D341Med (cell line): ENCODE measurements at places on chromosomes 12 and 14.

DNA sequence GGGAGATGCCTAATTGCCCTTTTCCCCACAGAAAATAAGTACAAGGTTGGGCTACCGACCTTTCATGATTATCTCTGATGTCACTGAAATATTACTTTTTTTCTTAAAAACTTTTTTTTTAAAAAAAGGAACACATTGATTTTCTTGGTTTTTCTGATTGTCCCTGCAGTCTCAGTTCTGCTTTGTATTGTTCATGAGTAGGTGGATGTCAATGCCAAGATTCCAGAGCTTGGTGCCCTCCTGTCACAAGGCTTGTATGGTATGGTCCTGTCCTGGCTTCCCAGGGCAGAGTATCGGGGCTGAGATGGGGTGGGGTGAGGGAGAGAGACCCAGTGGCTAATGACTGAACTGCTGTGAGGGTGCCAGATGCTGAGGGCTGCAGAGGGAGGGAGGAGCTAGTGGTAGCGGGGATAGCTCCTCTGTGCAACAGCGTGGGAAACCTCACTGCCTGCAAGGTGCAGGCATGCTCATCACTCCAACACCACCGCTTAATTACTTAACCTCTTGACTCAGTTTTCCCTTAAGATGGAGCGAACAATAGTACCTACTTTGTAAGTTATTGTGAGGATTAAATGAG, 4.4 kb upstream of the CTDSP2 start:
- DNase-seq = no peak

DNA sequence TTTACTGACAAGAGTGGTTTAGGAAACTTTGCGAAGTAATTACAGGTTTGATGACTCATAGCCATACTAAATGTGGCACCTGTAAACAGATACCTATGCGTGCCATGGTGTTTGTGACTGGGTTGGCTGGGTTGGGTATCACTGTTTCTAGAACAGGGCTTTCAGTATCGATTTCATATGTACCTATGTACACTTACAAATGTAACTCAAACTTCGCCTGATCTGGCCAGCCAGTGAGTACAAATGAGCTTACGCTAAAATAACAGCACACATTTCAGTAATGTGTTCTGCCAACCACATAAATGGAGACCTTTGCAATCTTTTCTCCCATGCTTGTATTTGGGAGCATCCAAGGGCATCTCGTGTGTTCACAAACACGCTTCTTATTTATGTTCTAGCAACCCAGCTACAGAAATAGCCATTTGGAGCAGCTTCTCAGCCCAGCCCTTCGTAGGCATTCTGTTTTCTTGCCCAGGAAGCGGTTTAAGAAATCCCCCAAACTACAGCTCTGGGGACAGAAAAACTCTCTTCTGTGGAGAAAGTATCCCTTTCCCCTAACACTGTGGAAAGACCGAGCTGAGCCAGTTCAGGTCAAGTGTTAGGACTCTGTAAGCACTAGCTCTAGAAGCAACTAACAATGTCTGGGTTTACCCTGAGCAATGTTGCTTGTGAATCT, 42.3 kb upstream of the MDM1 start:
- no peak for DNase-seq

DNA sequence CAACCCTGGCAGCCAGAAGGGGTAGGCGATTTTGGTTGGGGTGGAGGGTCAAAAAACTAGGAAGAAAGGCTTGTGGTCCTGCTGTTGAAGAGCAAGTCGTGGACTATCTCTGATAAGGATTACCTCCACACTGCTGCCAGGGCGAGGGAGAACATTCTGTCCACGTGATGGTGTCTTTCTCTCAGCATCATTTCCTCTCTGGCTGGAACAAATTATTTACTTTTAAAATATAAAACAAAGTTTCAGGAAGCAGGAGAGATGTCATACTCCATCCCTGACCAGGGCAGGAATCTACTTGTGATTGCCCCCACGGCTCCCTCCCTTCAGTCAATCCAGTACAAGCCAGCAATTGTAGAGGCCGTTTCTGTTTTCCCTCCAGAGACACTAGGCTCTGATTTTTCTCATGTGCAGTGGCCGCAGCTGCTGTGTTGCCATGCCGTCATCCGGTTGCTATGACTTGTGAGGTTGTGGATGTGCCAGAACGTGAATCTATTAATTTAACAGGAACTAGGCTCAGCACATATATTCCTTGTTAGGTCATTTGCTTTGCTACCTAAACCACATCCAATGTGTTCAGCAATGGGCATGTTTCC, 61.5 kb upstream of the PTGR2 start:
- no peak for DNase-seq

DNA sequence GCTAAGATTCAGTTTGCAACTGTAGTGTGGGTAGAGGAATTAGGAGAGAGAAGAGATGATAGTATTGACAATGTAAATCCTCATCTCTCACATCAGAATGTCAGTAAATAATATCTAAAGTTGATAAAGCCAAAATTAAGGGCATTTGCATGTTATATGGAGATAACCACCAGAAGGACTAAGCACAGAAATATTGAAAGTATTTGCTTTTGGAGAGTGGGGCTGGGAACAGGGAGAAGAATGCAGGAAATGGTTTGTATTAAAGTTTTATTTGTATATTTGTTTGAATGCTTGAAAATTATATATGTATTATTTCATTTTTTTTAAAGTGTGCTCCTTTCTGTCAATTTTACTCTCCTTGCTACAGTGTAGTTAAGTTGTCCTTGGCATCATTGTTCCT, 491.4 kb downstream of the APAF1 start:
- no peak for DNase-seq

DNA sequence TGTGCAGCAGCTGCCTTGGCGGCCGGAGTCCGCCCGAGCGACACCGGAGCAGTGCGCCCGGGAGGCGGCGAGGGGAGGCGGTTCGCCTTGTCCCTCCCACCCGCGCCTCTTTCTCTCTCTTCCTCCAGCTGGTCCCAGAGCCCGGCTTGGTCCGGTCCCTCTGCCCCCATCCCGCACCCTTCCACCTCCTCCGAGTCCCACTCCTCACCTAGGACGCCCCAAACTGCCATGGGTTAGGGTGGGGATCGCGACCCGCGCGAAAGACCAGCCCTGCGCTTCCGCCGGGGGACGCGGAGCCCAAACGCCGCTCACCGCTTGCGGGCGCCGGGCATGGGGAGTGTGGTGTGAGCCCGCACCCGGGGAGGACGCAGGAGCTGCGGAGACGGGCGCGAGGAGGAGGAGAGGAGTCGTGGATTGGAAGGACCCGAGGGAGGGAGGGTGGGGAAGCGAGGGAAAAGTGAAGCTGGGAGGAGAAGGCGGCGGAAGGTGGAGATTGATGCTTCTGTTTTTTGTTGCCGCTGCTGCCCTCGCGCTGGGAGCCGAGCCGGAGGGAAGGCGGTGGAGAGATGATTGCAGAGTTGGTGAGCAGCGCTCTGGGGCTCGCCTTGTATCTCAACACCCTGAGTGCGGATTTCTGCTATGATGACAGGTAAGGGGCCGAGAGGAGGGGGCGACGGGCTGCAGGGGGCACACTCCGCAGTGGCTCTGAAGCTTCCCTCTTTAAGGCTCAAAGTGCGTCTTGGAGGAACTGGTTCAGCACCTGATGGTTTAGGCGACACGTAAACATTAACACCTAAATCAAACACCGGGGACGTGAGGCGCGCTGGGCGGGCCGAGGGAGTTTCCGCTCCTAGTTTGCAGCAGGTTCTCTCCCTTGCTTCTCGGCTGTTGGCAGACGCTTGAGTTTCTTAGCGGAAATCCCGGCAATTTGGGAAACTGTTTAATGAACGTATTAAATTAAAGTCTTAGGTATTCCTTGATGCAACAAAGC, 610 bp downstream of the TMTC2 start:
- peak; percentile 71 for DNase-seq

DNA sequence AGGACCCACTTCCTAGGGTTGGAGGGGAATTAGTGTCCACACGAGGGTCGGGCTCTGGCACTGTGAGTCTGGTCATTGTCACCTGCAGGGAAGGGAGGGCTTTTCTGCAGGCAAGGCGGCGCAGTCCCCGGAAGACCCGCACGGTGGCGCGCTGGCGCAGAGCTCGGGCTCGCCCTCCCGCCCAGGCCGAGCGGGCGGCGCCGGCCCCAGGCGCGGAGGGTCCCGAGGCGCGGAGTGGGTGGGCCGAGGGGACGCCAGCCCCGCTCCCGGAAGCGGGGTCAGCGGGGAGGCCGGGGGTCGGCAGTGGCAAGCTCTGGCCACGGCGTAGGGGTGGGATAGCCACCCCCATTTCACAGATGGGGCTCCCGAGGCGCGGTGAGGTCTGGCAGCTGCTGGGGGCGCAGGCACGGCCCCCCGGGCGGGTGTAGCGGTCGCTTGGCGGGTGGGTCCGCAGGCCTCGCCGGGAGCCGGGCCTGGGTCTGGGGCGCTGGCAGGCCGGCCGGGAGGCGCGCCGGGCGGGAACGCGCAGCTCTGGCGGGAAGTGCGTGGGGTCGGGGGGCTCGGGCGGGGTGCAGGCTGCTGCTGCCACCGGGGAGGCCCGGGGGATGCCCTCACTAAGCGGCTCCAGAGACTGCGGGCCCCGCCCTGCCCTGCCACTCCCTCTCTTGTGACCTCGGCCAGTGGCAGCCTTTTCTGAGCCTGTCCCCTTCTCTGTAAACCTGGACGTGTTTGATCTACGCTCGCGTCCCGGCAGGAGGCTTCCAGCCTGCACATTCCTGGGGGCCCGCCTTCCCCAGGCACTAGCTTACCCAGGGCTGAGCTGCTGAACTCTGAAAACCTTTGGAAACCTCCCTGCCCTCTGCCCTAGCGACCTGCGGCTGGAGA, 46.1 kb downstream of the CYP46A1 start:
- DNase-seq = peak; percentile 96
